T-cell (primary cell): ENCODE measurements at places on chromosomes 5 and 9. TPM values are rescaled to one million over a fixed set of nuclear protein-coding genes. Genes with fewer than 3 reads are reported as not detected.

Gene SNAPC4
- total RNA-seq = 15.5 TPM

Gene STK32A
- total RNA-seq = not detected

- DNase-seq = no peak
- H3K4me3 ChIP-seq = no peak overlapping the region
- H3K27me3 ChIP-seq = no peaks in the 10 kb centered on the region
- no peak overlapping the region for H3K27ac ChIP-seq
- H3K36me3 ChIP-seq = no peaks in the 10 kb centered on the region
- no peaks in the 10 kb centered on the region for H3K4me1 ChIP-seq
Measured at GRCh38 chr5:58187432-58188261, 272.2 kb downstream of the PLK2 start.

- H3K36me3 ChIP-seq = no peaks in the 10 kb centered on the region
- H3K4me1 ChIP-seq = peaks cover 2% of the 10 kb centered on the region
- DNase-seq = no peak
- peaks cover 82% of the 10 kb centered on the region for H3K27me3 ChIP-seq
Measured at GRCh38 chr9:127396253-127396807, 639 bp upstream of the SLC2A8 start.

DNA sequence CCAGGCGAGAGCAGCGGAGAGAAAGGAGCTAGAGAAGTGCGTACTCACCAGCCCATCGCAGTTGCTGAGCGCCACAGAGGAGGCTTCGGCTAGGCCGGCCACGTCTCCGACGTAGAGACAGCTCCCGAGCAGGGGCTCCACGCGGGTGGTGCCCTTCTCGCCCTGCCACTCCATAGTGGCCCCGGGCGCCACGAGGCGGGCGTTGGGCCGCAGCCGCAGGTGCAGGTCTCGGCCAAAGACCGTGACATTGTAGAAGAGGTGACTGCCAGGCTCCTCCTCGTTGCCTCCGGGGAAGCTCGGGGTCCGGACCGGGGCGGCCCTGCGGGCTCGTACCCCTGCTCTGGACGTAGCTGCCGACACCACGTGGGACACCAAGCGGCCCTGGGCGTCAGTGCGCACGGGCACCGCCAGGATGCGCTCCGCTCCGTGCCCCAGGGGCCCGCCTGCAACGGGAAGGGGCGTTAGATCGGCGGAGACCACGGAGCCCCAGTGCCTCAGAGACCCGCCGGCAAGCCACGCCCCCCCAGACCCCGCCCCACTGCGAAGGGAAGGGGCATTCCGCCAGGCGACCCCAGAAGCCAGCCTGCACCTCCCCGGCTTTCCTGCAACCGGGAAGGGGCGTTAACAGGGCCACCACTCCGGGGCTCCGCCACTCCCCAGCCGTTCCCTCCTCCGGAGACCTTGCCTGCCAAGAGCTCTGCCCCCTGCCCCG, 1.4 kb downstream of the ADAMTS2 start:
- no peaks in the 10 kb centered on the region for H3K36me3 ChIP-seq
- H3K27me3 ChIP-seq = peaks cover 2% of the 10 kb centered on the region
- H3K4me1 ChIP-seq = peaks cover 11% of the 10 kb centered on the region

- DNase-seq = no peak
- no peaks in the 10 kb centered on the region for H3K36me3 ChIP-seq
- H3K27ac ChIP-seq = no peak overlapping the region
- H3K4me3 ChIP-seq = no peak overlapping the region
- H3K4me1 ChIP-seq = no peaks in the 10 kb centered on the region
- H3K27me3 ChIP-seq = no peaks in the 10 kb centered on the region
Measured at GRCh38 chr5:180599981-180600553, 8.8 kb upstream of the SCGB3A1 start.

DNA sequence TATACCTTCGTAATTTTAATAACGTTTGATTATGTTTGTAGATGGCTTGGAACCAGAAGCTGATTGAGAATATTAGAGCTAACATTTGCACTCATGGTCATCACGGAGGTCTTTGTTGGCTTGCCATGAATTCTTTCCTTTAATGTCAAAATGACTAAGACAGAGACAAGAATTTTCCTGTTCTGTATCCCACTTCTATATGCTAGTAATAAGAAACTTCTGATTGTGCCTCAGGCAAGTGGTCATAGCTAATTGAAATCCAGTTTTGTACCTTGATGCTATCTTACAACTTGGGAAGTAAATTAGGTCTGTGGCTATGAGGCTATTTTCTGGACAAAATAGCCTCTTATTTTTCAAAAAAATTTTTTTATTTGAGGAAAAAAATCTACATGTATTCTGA, 167.6 kb downstream of the RANBP17 start:
- H3K27me3 ChIP-seq = no peaks in the 10 kb centered on the region
- DNase-seq = no peak
- no peak overlapping the region for H3K4me3 ChIP-seq
- H3K4me1 ChIP-seq = no peaks in the 10 kb centered on the region
- H3K36me3 ChIP-seq = no peaks in the 10 kb centered on the region
- no peak overlapping the region for H3K27ac ChIP-seq
